Esophagus mucosa (tissue), 1 donor: ENCODE measurements at places on chromosomes 1 and 21. TPM values are rescaled to one million over a fixed set of nuclear protein-coding genes. Genes with fewer than 3 reads are reported as not detected.

- ATAC-seq, result no peak
These were observed 165.9 kb downstream of the ACTL8 start for GRCh38 chr1:17920881-17921640.

GRCh38 chr1:71908871-71909390 is 373.4 kb downstream of the NEGR1 start:
- ATAC-seq, result no peak

DNA sequence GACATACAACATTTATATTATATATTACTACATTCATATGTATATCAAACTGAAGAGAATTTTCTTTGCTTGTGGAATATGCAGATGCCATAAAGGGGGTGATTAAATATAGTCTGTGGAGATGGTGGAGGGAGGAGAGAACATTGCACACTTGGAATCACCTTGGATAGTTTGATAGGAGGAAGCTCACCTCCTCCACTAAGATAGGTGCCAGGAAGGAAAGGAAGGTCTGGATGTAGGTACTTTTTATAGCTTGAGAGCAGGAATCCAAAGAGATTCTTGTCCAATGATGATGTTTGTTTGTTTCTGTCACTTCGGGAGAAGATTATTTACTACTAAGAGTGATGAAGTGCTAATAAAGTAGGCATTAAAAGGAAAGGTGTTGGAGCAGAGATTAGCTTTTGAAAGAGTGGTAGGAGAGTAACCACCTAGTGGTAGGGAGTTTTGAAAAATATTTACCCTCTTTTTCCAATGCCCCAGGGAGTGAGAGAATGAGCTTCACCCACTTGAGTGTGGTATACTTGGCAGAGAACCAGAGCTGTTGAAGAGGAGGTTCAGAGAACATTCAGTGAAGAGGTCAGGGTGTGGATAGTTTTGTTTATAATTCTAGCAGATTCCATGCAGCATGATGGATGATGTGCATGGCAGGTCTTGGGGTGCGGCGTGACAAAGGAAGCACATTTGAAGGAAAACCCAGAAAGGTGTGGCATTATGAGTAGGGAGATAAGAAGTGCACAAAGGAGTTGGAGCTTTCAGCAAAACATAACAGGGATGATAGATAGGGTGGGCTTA is 145.0 kb downstream of the PATJ start:
- peak; percentile 53 for ATAC-seq

The AADACL3 gene
- total RNA-seq, result not detected

The RXFP4 gene
- total RNA-seq, result not detected

DNA sequence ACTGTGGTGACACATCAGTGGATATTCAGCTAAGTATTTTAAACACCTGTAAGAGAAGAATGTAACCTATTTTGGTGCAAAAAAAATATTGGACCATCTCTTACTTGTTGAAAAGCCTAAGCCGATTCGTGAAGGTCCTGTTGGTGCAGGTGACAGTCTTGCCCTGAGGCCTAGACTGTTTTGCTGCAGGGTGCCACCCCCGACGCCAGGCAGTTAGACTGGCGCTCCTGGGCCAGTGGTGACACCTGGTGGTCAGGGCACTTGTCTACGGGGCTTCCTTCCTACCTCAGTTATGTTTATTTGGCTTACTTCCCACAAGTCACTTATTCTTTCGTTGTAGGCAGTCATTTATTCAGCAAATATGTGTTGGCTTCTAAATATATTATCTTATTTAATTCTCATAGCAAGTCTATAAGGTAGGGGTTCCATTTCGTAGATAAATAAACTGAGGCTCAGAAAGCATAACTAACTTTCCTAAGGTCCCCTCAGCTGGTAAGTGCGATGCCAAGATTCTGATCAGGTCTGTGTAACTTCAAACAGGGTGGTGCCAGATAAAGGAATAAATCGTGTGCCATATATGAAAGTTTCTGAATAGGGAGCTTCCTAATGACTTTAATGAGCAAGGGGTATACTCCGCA is 1.9 kb downstream of the EEIG2 start:
- ATAC-seq, result peak; percentile 64

The FCRL5 gene
- total RNA-seq, result 0.72 TPM

- no peak for ATAC-seq
These were observed 1.9 kb downstream of the SCAMP3 start for GRCh38 chr1:155260276-155260675.

- ATAC-seq, result no peak
These were observed 46.7 kb downstream of the PHC2 start for GRCh38 chr1:33384040-33384812.

The RCSD1 gene
- 2.4 TPM for total RNA-seq

DNA sequence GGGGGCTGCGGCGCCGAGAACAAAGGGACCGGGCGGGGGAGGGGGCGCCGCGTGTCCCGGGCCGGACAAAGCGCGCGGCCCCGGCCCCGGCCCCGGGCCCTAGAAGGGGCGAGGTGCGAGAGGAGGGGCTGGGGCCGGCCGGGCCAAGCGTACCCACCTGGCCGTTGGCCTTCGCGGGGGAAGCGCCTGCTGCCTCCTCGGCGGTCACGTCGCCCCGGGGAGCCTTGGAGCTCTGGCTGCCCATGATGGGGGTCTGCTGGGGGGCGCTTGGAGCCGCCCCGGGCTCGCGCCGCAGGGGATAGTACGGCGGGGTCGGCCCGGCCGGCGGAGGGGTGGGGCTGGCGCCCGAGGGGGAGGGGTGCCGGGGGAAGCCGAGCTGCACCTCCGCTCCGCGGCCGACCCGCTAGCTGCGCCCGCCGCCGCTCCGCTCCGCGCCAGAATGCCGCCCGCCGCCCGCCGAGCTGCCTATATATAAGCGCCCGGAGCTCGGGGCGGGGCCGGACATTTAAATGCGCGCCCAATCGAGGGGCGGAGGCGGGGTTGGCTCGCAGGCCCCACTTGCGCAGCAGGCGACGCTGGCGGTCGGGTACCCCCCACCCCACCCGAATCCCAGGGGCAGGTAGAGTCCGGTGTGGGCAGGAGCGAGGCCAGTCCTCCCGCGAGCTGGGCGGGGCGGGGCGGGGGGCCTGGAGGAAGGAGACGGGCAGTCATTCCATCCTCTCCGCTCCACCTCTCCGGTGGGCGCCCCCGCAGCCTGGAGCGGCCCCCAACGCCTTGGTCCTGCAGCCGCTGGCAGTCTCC is at the start of gene MARCKSL1:
MARCKSL1 (minus strand) TSS at position 444 of the 801 bp plus-strand sequence; CDS start at position 244, 200 bp downstream.
- peak; percentile 55 for ATAC-seq

- no peak for ATAC-seq
These were observed 32.8 kb upstream of the CD101 start for GRCh38 chr1:116968724-116969123.

DNA sequence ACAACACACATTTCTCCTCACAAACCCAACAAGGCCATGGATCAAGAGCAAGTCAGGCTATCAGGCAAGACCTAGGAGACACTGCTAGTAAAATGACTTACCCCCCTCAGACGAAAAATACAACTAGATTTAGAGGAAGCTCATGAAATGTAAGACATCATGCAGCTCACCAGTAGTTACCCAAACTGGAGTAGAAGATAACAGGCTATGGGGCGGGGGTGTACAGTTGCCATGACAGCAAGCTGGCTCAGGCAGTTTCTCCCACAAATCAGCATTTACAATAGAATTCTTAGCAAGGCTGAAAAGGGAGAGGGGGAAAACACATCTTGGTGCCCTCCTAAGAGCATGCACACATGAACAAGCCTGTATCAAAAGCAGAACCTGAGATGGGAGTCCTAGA is 13.9 kb downstream of the TPM3 start:
- ATAC-seq, result no peak

The LZIC gene
- 24.6 TPM for total RNA-seq
